ENCODE measurements at places on chromosomes 3 and 15.

DNA sequence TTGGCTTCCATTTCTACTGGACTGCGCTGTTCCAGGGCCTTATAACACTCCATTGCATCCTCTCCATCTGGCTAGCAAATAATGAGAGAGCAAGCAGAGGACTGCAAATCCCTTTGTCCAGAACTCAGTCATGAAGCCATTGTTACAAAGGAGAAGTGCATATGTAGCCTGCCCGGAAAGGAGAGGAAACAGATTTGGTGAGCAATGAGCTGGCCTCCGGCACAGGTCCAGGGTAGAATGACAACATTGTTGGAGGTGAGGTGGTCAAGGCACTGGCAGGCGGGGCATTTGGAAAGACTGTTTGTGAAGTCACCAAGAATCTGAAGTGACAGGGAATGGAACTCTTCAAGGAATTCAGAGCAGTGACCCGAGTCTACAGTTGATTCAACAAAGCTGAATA lies 25.0 kb upstream of the ATP1B3 start:
- no peak for DNase-seq

GRCh38 chr3:3842356-3842755 lies 43.1 kb downstream of the LRRN1 start:
- no peak for DNase-seq

GRCh38 chr15:34179234-34179633 lies 30.7 kb downstream of the KATNBL1 start:
- DNase-seq, result no peak

DNA sequence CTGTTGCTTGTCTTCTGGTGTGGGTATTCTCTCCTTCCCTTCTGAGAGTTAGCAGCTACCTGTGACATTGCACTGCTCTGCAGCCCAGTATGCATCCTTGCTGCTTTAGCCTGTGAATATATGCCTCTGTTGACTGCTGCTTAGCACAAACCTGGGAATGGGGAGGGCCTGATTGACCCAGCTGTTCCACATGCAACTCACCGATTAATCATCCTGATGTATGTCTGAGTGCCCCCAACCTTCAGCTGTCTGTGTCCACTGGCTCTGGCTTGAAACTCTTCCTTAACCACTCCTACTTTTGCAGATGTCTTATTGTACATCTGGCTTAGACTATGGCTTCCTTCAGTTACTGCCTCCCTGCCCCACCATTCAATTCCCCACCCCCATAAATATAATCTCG lies 119.1 kb downstream of the RASA2 start:
- no peak for DNase-seq

DNA sequence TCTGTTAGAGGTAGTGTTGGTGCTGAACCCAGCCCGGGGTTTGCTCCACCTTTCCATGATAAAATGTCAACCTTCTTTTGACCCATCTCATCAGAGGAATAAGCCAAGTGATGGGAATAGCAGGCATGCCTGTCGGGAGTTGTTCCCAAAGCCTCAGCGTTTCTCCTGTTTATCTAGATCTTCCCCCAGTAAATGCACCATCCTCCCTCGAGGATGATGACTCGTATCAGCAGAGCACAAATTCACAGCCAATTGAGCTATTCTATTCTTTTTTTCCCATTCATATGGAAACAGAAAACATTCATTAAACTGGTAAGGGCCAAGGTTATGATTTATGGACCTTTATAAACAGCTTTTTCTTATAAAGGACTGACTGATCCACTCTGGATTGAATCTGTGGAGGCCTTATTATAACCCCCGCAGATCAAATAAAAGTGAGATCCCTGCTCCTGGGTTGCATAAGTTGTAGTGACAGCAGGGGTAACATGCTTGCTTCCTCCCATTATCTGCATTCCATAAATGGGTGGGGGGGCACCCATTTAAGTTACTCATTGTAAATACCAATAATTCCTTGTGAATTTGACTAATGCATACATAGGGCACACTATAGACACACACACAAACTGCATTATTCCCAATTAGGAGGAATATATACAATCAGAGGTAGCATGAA lies 207.3 kb downstream of the PLCL2 start:
- no peak for DNase-seq

- no peak for DNase-seq
These were observed 9.3 kb downstream of the ZPLD1 start for GRCh38 chr3:102444101-102444500.

GRCh38 chr3:71302604-71303003 lies 280.9 kb downstream of the FOXP1 start:
- DNase-seq, result no peak

DNA sequence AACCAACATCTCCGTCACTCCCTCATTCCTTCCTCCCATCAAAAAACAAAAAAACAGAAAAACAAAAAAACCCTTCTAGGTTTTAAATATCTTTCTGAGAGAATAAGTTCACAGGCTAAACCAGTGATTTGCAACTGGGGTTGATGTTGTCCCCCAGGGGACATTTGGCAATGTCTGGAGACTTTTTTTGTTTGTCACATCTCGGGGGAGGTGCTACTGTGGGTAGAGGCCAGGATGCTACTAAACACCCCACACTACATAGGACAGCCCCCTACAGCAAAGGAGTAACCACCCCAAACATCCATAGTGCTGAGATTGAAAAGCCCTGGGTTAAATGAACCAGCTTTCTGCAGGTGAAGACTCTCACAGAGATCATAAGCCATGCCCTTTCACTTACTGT lies 17.0 kb upstream of the PROK2 start:
- no peak for DNase-seq

- no peak for DNase-seq
These were observed 39.4 kb downstream of the TNK2 start for GRCh38 chr3:195868866-195869412.

- DNase-seq, result no peak
These were observed 104.0 kb upstream of the MYRIP start for GRCh38 chr3:39705351-39705900.

DNA sequence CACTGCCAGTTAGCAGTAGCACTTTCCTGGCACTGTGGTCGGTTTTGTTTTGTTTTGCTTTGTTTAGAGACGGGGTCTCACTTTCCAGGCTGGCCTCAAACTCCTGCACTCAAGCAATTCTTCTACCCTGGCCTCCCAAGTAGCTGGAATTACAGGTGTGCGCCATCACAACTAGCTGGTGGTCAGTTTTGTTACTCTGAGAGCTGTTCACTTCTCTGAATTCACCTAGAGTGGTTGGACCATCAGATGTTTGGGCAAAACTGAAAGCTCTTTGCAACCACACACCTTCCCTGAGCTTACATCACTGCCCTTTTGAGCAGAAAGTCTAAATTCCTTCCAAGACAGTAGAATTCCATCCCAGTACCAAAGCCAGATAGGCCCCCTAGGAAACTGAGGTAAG lies 22.6 kb downstream of the CLDN18 start:
- DNase-seq, result no peak

DNA sequence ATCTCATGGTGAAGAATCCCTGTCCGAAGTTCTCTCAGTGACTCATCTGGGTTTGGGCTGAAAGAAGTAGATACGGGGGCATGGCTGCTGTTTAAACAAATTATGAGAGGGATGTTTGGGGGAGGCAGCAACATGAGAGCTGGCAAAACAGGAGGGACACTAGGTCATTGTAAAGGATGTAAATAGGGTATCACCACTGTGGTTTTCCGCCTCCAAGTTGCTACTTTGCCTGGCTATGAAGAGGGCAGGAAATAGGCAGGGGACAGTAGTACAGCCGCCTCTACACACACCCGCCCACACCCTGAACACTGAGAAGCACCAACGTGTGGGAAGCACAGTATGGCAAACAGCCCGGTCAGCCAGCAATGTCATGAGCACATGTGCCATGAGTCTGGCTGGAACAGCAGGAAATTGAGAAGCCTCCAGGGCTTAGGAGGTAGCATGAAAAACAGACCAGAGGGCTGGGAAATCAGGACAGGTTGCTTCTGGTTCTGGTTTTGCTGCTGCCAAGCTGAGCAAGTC lies 17.1 kb downstream of the HEXA start:
- DNase-seq, result no peak

- DNase-seq, result no peak
These were observed 12.5 kb downstream of the COPG1 start for GRCh38 chr3:129261894-129262293.

DNA sequence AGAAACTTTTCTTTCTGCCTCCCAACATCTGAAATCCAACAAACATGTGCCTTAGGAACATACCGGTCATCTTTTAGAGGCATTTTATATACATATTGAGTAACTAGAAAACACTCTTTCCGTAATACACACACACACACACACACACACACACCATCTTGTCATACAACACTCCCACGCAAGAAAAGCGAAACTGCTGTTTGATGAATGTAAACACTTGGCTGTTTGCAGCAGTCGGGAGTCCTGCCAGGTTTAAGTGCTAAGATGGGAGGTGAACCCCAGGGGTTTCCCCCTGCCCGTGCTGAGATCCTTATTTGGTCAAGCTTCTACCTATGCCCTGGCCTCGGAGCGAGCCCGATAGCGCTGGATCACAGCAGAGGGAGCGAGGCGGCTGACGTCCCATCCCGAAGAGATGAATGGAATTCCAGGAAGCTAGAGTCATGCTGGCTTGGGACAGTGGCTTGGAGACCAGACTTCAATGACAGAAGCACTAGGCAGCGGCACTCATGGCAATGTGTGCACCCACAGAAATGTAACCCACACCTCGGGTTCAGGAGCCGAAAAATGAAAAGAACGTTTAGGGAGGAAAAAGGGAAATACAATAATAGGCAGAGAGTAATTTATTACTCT lies 1.3 kb upstream of the THBS1 start:
- no peak for DNase-seq

- DNase-seq, result no peak
These were observed 9.7 kb upstream of the MAP3K13 start for GRCh38 chr3:185353225-185353624.

- no peak for DNase-seq
These were observed 60.8 kb downstream of the RAB11A start for GRCh38 chr15:65930134-65930533.

DNA sequence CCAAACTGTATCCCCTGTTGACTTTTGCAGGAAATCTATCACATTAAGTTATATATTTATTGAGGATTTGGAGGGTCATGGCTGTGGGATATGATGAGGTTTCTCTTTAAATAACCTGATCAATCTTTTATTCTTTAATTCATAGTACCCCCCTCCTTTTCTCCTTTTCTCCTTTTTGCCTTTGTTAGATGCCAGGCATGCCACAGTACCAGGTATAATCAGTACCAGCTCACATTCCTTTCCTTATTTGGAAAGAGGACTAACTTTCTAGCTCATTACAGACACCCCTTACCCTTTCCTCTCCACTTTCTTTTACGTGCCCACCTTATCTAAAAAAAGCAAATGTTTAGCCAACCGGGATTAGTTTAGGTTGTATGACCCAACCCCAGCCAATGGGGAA lies 326.4 kb upstream of the NAALADL2 start:
- DNase-seq, result no peak

DNA sequence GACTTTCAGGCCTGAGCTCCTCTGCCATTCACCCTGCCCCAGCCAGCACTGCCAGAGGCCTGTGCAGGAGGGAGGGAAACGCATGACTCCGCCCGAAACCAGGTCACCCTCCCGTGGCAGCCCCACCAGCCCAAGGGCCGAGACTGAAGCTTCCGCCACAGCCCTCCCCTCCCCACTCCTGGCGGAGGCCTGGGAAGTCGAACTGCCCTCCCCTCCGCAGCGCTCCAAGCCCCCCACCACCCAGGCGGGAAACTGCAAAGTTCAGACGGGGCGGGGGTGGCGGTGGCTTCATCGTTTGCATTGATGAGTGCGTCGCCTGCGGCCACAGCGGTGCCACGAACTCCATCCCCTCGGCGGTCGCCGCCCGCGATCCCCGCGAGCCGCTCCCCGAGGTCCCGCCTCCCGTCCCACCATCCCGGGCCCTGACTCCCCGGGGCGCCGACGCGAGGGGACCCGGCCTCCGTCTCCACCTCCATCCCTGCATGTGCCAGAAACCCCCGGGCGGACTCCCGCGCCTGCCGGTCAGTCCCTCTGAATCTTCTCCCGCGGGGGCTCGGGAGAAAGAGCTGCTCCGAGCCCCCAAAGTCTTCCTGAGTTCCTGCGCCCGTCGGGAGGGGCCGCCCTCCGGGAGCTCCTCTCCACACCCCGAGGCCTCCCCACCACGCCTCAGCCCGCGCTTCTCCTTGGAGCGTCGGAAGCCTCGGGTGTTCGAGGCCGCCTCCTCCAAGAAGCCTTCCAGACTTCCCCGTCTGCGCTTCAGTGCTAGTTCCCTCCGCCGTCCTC lies 698 bp downstream of the MELTF start:
- DNase-seq, result no peak

GRCh38 chr3:128753715-128754114 lies 27.7 kb downstream of the RAB7A start:
- no peak for DNase-seq

DNA sequence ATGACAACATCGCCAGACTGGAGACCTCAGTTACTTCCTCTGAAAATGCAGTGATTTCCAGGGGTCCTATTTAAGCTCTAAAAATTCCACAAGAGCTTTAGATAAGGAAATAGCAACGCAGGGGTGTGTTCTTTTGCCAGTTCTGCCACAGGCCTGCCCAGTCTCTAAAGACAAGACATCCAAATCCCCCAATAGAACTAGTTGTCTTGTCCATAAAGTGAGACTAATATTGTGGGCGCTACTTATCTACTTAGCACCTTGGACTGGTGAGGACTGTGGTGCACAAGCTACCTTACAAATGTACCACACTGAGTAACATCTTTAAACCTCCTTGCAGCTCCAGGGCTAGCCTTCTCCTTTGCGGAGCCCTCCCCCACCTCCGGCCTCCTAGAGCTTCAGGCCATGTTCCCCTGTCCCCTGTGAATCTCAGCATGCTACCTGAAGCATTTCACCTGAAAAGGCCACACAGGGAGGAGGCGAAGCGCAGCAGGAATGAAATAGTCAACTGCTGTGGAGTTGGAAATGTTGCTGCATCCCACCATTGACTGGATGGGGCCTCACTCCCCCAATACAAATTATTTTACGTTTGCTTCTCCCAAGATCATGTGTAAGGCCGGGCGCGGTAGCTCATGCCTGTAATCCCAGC lies 9.6 kb upstream of the LRRC2 start:
- no peak for DNase-seq

DNA sequence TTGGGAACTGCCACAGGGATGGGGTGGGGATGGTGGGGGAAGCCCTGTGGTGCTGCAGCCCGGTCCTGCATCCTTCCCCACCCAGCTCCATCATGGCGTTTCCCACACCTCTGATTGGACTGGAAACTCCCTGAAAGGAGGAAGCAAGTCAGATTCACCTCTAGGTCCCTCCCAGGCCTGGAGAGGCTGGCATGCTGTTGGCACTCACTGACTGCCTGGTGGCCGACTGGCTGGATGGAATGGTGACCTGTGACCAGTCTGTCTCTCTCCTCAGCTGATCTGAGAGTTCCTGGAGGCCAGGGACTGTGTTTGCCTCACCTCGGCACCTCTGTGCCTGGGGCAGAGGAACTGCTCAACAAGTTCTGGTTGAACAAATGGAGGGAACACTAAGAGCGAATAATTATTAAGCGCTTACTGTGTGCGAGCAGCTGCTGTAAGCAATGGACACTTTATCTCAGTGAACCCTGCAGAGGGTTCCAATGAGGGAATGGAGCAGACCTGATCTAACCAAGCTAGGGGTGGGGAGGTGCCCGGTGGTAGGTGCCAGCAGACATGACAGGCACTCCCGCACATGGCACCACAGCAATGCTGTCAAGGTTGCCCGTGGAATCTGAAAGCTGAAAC lies 3.5 kb upstream of the HHATL start:
- no peak for DNase-seq

Measured in stimulated activated naive CD8-positive, alpha-beta T cell treated with anti-CD3 and anti-CD28 coated beads, Interleukin-15, amount 100 ng/mL, for 72 hours (primary cell).